ENCODE measurements at places on chromosomes 16 and 17. TPM values are rescaled to one million over a fixed set of nuclear protein-coding genes. Genes with fewer than 3 reads are reported as not detected.

GRCh38 chr16:27718201-27719105, 168.5 kb downstream of the KATNIP start:
- no peak for DNase-seq

DNA sequence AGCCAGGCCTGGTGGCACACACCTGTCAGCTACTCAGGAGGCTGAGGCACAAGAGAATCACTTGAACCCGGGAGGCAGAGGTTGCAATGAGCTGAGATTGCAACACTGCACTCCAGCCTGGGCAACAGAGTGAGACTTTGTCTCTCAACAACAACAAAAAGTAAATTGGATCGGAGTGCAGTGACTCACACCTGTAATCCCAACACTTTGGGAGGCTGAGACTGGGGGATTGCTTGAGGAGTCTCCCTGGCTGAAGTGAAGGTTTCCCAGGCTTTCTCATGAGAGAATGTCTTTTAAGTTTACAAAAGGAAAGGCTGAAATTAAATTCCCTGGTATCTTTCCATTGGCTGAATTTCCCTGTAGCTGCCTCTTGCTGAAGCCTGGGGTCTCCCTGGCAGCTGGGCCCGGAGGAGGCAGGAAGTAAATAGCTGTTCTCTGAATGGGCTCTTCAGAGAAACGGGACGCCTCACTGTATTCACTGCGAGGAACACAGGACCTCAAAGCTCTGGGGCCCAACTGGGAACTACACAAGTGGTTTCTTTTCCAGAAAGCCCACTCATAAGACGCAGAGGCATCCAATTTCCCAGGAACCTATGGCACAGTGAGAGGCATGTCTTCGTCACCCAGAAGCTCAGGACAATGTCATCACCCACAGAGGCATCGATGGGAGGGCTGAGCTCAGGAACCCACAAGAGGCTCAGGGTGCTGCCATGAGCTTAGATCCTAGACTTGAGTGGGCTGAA, 77.4 kb upstream of the SMURF2 start:
- no peak for DNase-seq

GRCh38 chr17:35028531-35029262, 34.8 kb downstream of the RFFL start:
- DNase-seq: no peak

Gene FBXO31
- total RNA-seq: 50.9 TPM

DNA sequence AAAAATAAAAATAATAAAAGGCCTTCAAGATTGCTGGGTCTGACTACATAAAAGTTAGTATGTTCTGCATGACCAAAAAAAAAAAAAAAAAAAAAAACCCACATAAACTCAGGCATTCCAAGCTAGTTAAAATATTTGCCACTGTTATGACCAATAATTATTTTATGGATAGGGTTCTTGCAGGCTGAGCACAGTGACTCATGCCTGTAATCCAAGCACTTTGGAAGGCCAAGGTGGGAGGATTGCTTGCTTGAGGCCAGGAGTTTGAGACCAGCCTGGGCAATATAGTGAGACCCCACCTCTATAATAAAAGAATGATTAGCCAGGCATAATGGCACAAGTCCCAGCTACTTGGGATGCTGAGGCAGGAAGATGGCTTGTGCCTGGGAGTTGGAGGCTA, 8.1 kb downstream of the SCNN1B start:
- no peak for DNase-seq

DNA sequence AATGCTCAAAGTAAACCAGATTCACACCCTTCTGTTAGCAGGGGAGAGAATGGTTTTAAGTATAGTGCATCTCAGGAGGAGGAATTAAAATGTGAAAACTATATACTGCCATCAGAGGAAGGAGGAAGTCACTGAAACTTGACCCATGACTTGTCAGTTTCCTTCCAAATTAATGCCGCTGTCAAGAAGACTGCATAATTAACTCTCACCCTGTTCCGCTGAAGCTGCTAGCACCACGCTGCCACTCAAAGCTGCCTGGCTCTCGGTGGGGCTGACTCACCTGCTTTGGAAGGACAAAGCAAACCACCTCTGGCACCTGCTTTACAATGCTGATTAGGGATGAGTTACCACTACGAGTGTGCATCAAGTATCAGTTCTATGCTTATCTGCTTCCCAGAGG, 37.8 kb upstream of the ULK2 start:
- DNase-seq: no peak

Gene MYH2
- not detected for total RNA-seq

DNA sequence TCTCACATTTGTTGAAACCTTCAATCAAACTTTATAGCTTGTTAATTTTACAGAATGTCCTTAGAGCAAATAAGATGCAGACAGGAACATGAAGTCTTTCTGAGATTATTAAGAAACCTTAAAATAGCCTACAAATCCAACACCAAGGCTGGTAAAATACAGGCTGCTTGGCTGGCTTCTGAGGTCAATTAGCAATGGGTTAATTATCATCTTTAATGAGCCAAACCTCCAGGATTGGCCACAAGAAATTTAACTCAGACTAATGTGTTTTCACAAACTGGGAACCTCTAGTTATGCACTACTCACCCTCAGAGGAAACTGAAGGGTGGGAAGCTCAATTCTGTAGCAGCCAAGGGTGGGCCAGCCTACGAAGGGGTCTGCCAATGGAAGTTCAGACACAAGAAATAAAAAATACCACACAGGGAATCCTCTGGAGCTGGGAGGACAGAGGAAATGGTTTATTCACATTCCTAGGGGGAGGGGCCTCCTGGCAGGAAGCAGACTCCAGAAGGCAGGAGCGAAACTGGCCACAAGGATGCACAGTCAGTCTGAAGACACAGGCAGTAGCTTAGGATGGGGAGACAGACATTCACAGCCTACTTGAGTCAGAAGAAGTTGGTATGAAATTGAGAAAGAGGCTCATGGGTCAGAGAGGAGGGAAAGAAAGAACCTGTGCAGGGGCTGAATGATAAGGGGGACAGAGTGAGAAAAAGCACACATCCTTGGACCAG, 36.1 kb downstream of the HIC1 start:
- no peak for DNase-seq

DNA sequence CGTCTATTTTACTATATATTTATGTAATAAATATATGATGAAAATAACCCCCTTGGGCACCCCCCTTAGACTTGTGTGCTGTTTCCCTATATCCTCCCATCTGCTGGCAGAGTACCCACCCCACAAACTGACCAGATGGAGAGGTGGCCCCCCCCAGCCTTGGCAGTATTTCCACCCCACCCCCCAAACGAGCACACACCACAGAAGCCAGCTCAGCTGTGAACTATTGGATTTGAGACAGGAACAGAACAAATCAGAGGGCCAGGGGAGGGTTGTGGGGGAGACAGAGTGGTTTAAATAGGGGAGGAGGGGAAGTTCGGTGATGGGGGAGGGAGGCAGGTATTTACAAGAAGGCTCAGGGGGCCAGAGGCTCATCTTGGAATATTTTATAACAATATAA, 7.8 kb downstream of the NR1D1 start:
- no peak for DNase-seq

DNA sequence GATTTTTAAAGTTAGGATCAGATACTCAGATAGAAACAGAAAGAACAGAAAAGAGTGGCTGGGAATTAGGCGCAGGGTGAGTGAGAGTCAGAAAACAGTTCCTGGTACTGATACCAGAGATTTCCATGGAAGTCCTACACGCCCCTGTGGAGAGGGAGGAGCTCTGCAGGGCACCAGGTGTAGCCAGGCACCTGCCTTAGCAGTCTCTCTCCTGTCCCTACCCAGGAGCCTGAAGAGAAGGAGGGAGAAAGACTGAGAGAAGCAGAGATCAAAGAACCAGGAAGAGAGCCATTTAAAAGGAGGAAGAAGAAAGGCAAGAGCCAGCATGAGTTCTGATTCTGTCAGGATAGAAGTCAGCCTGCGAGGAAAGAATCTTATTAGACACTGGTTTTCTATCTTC, 65.0 kb downstream of the CBLN1 start:
- no peak for DNase-seq

GRCh38 chr16:87459833-87460232, 33.0 kb downstream of the ZCCHC14 start:
- DNase-seq: no peak

Gene NTN3
- total RNA-seq: 0.39 TPM

Gene RGS11
- 8.9 TPM for total RNA-seq

DNA sequence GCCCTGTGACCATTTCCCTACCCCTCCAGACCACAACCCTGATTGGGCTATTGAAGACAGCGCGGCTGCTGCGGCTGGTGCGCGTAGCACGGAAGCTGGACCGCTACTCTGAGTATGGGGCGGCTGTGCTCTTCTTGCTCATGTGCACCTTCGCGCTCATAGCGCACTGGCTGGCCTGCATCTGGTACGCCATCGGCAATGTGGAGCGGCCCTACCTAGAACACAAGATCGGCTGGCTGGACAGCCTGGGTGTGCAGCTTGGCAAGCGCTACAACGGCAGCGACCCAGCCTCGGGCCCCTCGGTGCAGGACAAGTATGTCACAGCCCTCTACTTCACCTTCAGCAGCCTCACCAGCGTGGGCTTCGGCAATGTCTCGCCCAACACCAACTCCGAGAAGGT, 12.5 kb downstream of the KCNH6 start:
- no peak for DNase-seq

- peak; percentile 96 for DNase-seq
Measured at GRCh38 chr16:4474192-4474961, at the start of gene NMRAL1. Gene NMRAL1 (minus strand): TSS chr16:4474625. CDS start chr16:4474132, 493 bp downstream.

Gene KRTAP9-3
- not detected for total RNA-seq

Gene TMEM235
- total RNA-seq: not detected

Gene MEFV
- not detected for total RNA-seq

Gene MEIOB
- total RNA-seq: not detected

DNA sequence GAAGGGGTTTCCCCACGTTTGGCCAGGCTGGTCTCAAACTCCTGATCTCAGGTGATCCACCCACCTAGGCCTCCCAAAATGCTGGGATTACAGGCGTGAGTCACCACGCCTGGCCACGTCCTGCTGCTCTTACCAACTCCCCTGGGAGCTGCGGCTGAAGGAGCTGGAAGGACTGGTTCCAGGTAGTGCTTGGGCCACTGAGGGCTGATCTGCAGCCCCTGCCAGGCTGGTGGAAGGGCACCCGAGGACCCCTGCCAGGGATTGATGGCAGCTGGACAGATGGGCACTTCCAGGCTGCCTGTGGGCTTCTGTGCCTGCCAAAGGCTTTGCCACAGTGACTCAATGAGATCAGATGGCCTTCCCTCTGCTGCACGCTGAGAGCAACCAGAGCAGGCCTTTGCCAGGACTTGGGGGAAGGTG, 2.3 kb downstream of the OXLD1 start:
- no peak for DNase-seq

Gene JPH3
- 4.8 TPM for total RNA-seq

Gene RNPS1
- 207 TPM for total RNA-seq

DNA sequence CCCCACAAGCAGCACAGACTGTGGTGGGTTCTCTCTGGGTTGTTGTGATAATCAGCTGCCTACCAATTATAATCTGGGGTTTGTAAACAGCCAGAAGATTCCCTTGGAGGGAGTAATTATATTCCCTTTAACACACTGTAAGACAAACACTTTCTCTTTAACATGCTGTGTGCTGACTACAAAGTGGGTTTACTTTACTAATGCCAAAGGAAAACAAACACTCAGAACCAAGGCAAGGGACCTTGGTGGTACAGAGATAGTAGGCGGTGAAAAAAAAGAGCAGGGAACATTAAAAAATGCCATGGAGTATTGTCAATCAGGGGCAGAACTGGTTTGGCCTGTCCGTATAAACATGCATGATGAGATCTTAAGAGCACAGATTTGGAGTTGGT, 3.0 kb upstream of the VAT1L start:
- DNase-seq: no peak

- DNase-seq: no peak
Measured at GRCh38 chr16:12124742-12125141, 148.2 kb downstream of the SNX29 start.

GRCh38 chr17:66520999-66521398, 218.6 kb downstream of the PRKCA start:
- no peak for DNase-seq

DNA sequence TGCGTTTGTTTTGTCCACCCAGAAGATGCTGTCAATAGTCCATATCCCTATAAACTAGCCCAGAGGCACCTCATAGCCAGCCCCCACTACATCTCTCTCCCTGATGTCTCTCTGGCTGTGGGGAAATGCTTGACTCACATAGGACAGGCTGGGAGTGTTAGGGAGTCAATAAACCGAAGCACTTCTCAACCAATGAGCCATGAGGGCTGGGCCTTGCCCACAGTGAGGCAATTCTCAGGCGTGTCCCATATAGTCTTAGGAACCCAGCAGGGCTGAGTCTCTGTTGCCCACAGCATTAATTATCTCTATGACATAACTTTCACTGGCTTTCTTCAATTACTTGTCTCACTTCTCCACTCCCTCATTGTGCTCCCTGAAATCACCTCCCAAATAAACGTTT, 387.3 kb upstream of the CDH11 start:
- no peak for DNase-seq

DNA sequence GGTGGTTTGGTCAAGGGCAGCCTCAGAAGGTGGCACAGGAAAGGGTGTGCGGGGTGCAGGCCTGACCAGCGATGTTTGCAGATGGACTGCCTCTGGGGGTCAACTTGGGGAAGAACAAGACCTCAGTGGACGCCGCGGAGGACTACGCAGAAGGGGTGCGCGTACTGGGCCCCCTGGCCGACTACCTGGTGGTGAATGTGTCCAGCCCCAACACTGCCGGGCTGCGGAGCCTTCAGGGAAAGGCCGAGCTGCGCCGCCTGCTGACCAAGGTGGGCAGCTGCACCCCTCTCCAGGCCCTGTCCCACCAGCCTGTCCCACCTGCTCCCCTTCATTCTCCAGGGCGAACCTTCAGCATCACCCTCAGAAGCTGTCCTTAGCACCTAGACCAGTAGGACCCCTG, 12.5 kb downstream of the DHODH start:
- no peak for DNase-seq

GRCh38 chr16:67391424-67392300, 1.6 kb downstream of the TPPP3 start:
- DNase-seq: no peak

DNA sequence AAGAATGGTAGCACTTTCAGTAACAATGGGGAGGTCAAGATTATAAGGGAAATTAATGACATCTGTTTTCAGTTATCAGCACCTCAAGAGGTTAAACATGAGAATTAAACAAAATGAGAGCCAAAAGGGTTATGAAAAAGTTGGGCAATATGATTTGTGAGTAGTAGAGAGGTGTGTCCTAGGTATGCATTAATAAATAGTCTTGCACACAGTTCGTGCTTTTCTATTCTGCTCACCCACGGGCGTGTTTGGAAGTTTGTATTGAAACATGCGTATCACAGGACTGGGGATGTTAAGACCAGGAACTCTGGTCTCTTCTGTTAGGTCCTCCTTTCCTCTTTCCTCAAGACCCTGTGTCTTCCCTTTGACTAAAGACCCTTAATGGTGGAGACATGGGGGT, 6.0 kb downstream of the BPTF start:
- no peak for DNase-seq

DNA sequence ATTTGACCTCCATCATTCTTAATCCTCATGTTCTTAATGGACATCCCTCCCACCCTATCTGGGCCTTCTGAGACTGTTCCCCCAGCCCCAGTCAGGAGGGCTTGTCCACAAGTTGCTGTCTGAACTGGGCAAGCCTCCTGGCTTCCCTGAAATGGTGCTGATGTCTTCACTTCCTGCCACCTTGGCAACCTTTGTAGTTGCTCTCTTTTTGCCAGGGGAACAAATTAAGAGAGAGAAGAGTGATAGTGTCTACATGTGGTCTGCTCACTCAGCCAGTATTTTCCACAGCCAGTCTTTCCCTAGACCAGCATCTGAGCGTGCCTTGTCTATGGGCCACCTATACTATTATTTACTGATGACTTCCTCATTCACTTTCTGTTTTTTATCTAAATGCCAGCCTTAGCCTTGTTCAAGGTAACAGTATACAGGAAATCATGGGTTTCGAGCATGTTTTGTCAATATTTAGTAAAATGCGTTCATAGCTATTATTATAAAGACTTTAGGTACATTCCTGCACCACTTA, 710.1 kb downstream of the MAF start:
- DNase-seq: no peak

Gene PRSS27
- 0.72 TPM for total RNA-seq

All from Caco-2 (cell line).